ENCODE measurements at places on chromosomes 6 and 20.
A peak's percentile ranks its signal among the peaks of the same experiment; 100 is the strongest.

DNA sequence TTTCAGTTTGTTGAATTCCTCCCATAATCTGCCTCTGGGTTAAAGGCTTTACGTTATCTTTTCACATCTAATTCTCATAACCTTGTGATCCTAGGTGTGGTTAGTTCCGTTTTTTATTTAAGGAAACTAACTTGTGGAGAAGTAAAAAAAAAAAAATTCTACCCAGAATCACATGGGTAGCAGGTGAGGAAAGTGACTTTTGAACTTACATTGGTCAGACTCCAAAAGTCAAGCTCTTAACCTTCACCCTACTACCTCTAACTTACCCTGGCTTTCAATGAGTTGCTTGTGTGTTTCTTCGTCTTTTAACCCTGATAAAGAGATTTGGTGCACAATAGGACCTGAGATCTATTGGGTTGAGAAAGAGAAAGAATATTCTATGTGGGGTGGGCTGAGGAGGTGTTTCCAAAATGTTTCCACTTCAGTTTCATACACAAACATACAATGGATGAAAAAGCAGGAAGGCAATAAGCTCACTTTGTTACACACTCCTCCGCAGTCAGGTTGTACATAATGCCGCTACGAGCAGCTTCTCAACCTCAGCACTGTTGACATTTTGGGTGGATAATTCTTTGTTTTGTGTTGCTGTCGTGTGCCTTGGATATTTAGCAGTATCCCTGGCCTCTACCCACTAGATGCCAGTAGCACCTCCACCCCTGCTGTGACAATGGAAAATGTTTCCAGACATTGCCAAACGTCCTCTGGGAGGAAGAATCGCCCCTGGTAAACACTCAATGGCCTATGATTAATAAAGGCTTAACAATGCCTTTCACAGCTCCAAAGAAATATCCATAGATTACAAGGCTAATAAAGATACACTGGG lies 193.0 kb upstream of the ZNF217 start:
- no peak for DNase-seq

- no peak for DNase-seq
Observed at GRCh38 chr20:64181391-64181790, 17.1 kb downstream of the MYT1 start.

DNA sequence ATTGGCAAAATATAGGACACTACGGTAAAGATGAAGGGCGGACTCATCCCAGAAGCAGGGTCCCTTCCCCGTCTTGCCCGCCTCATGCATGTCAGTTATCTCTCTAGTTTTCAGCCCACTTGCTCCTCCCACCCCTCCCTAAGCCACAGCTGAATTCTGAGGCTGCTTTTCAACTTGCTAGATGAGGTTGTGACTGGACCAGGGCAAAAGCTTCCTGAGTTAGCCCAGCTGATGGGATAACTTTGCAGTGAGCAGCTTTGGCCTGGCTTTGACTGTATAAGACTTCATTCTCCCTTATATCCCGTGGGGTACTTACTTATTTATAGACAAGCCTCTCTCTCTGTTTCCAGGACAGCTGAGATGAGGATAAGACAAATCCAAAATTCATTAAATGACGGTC lies 23.2 kb downstream of the GHRH start:
- DNase-seq: no peak

DNA sequence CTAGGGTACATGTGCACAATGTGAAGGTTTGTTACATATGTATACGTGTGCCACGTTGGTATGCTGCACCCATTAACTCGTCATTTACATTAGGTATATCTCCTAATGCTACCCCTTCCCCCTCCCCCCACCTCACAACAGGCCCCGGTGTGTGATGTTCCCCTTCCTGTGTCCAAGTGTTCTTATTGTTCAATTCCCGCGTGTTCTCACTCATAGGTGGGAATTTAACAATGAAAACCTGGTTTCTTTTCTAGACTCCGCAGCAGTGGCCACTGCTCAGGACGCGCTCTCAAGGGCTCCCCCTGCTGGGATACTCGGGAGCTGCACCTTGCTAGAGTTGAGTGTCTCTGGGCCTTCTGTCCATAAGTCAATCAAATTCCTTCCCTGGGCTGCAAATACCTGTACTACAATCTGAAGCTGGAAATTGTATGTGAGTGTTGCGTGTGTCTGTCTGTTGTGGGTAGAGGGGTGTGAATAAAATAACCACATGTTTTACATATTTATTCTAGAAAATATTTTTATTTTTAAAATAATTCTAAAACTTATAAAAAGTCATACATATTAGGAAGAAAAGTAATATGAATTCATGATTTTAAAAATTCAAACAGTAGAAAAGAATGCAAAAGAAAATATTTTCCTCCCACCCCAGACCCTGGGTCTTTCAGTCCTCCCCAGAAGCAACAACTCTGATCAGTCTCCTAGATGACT lies 8.2 kb upstream of the CEP250 start:
- peak; percentile 99 for DNase-seq

DNA sequence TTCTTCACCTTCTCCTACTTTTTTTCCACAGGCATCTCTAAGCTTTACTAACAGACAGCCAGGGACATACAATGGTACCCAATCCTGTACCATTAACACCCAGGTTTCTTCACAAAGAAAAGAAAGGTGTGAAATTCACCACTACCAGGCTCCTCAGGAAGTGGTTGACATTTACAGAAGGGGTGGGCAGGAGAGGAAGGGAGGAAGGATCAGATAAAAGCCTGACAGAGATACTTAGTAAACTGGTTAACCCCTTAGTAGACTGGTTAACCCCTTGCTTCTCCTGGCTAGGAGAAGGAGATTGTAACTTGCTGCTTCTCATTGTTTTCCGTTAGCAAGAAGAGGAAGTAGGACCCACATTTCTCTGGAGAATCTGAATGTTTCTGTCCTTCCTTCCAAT lies 7.2 kb downstream of the SAMD3 start:
- no peak for DNase-seq

GRCh38 chr6:53192682-53193188 lies 44.1 kb upstream of the GCM1 start:
- DNase-seq: no peak

- DNase-seq: no peak
Observed at GRCh38 chr6:117932001-117932400, 24.9 kb downstream of the SLC35F1 start.

Measured in stimulated activated CD8-positive, alpha-beta memory T cell treated with anti-CD3 and anti-CD28 coated beads, Interleukin-4, amount 100 ng/mL, for 48 hours (primary cell).